Stimulated activated CD8-positive, alpha-beta memory T cell treated with anti-CD3 and anti-CD28 coated beads, Interleukin-4, amount 100 ng/mL, for 1 hour (primary cell): ENCODE measurements at places on chromosomes 4 and X.

DNA sequence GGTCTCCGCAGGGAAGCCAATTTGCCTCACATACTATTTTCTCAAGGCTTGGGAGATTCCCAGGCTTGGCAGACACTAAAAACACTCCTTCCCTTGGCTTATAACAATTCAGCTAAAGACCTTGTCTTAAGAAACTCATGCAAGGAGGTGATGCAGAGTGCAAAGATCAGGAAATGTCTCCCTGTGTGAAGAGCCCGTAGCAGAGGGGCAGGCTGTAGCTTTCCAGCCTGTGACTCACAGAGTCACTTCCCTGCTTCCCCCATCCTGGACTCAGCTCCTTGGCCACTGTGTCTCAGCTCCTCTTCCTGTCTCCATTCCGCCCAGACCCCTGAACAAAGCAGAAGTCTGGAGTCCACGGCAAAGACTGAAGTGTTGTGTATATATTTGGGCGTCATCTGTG, 56.1 kb downstream of the KDR start:
- DNase-seq = no peak

- DNase-seq = no peak
These were observed 28.4 kb downstream of the RNF4 start for GRCh38 chr4:2497324-2497723.

DNA sequence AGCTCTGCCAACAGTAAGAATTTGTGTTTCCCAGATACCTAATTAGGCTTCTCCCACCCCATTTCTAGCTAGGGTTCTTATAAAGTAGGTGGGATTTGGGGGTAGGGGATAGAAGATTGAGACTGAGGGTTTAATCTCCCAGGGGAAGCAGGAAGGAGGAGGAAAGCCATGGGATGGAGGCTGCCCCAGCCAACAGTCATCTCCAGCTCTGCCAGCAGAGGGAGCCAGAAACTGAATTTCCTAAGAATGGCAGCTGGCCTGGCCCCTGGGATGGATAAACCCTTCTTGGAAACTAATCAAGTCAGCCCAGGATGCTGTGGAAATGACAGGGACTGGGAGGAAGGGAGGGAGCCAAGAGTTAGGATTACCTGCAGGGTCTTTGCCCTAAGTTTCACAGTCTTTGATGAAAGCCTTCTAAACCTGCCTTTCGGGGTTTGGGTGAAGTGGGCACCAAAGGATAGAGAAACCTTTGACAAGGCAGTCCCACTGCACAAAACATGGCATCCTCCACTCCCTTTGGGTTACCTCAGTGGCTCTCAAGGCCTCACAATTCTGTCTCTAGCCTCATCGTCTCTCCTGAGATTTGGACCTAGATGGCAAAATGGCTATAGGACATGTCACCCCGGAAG, 6.7 kb upstream of the ERCC6L start:
- peak; percentile 12 for DNase-seq

- no peak for DNase-seq
These were observed 240.4 kb upstream of the TET2 start for GRCh38 chr4:104906276-104906675.

GRCh38 chr4:174451718-174452296, 70.5 kb downstream of the HPGD start:
- no peak for DNase-seq

GRCh38 chr4:187366530-187366929, 629.0 kb upstream of the ZFP42 start:
- DNase-seq = no peak

DNA sequence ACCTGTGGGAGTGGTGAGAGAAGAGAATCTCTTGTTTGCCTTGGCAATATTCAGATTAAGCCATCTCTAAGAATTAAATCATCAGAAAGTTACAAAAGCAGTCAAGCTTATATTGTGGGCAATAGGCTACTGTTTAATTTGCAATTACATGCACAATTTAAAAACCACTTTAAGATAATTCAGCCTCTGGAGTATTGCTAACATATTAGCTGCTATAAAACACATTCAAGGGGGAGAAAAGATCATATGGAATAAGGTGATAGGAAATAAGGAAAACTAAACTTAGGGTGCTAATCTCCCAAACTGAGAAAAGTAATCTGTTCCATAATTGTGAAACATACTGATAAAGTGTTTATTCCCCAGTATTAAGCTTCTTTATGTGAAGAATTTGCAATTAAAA, 103.9 kb downstream of the ARAP2 start:
- DNase-seq = no peak

DNA sequence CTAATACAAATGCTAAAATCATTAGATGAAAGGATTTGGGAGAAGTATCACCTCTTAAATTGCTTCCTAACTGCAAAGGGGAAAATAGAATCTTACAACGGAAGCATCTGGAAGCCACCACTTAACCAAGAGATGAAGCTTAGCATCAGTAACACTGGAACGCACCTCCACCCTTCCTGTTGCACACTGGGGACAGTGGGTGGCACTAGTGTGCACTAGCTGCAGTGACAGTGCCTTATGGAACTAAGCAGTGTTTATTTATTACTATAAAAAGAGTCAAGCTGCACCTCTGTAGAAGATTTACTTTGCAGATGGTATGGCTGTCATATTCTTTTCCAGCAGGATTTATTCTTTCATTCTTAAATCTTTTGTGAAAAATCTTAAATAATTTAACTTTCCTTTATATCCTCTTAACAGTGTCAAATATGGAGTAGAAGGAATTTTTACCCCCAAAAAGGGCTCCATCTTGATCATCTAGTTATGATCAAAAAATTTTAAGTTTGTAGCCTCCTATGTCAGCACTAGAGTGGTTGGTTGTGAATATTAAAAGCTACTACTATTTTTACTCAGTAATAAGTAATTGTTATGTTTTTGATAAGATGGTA, 76.7 kb downstream of the SCD5 start:
- DNase-seq = no peak

- DNase-seq = no peak
These were observed 7.0 kb downstream of the AMMECR1 start for GRCh38 chrX:110310896-110311295.

- DNase-seq = no peak
These were observed 726.9 kb downstream of the GRID2 start for GRCh38 chr4:93030670-93031069.

DNA sequence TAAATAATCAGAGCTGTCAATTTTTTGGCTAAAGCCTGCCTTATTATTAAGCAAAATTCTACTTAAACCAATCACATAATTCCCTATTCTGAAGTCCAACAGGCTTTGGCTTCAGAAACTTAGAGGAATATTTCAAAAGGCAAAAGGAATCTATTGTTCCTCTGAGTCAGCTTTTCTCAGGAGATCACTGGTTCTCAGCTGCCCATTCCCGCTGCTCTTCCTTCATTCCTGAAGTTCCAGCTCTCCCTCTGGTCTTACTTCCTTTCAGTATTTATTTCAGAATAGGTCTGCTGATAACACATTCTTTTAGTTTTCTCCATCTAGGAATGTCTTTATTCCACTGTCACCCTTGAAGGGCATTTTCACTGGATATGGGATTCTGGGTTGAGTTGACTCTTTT, 133.7 kb downstream of the SOWAHB start:
- DNase-seq = no peak

GRCh38 chrX:137227151-137227550, 193.4 kb upstream of the GPR101 start:
- DNase-seq = no peak

GRCh38 chrX:153807976-153808375, 13.5 kb downstream of the SSR4 start:
- no peak for DNase-seq

DNA sequence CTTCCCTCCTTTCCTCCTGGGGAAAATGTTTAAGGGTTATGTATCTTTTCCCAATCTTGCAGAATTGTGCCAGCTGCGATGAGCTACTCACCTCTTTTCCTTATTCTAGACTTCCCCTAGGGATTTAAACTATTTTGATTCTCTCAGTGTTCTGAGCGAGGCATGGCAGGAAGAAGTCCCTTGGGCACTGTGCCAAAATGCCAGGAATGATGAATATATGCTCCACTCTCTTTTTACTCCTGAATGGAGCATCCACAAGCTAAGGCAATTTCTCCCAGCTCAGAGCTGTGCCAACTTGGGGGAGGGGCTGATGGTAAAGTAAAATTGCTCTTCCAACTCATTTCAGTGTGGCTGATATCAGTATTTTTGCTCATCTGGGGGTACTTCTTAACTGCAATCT, 4.0 kb upstream of the C4orf17 start:
- DNase-seq = no peak

DNA sequence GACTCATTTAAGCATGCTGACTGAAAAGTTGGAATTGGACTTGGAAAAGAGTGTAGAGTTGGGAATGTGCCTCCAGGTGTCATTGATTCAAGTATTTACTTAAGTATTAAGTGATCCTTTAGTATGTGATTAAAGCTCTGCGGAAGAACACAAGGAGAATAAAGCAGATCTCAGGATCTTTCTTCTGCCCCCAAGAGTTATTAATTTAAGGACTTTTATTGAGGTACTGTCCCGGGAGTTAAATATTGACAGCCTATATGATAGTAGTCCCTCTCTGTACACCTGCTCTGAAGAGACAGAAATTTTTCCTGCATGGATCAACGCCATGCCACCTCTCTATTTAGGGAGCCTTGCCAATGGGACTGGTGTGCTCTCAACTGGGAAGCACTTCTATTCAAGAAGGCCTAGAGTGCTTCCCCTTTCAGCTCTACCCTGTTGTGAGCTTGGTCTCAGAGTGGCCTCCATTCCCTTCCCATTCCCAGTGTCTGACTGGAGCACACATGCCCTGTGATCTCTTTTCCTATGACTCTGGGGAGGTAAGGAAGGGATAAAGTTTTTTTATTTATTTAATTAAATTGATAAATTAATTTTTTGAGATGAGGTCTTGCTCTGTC, 75.9 kb downstream of the SHISA3 start:
- DNase-seq = no peak

DNA sequence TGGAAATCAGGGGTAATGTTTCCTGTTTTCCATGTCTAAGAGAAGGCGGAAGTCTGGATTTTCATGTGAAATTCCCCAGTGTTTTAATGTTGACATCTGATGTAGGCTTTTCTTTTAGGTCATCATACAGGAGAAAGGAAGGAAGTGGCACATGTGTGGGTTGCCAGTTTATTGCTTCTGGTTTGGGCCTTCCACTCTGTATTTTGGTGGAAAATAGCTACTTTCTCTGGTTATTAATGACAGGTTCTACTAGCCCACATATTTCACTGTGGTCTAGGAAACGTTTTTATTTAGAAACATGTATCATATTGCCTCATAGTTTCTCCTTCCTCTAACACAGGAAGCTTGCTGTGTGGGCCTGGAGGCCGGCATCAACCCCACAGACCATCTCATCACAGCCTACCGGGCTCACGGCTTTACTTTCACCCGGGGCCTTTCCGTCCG, 7.2 kb downstream of the PDHA1 start:
- DNase-seq = no peak

- DNase-seq = no peak
These were observed 121.2 kb upstream of the NAP1L5 start for GRCh38 chr4:88818631-88819470.

DNA sequence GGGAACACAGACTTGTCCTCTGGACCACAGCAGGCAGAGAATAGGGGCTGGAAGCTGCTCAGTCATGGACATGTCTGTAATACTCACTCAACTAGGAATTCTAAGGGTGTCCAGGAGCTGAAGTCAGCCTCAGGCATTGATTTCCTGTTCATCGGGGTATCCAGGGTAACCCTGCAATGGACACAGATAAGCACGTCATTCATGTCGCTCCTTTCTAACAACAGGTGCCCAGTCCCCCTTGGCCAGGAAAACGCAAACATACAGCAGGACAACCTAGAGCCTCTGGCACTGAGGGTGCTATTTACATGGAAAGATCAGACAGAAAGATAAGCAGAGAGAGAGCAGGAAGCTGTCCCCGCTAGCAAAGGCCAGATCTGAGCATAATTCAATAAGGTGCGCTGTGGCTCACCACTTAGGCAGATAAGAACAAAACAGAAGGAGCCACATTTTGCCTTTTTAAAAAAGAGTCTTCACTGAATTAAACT, 21.3 kb downstream of the QDPR start:
- DNase-seq = no peak

- DNase-seq = no peak
These were observed 87.4 kb upstream of the CITED1 start for GRCh38 chrX:72392816-72393800.

- no peak for DNase-seq
These were observed 5.4 kb downstream of the HTRA3 start for GRCh38 chr4:8274765-8275547.

DNA sequence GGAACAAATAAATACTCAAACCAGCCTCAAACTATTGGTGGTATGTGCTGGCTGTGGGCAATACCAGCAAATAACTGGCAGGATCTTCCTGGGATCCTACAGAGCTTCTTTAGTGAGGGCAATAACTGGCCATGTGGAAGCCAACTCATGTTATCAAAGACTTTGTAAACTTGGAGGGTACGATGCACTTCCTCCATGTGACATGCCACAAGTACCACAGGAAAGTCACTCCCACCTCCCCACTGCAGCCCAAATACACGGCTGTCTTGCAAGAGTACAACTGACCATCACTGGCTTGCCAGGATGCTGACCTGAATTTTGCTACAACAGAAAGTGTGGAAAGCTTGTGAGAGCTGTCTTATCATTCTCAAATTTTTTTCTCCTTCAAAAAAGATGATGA, 93.3 kb upstream of the MAML3 start:
- DNase-seq = no peak

GRCh38 chrX:49915361-49916222, 6.8 kb upstream of the CLCN5 start:
- no peak for DNase-seq
